ENCODE measurements at places on chromosomes 2 and 18.

- DNase-seq = no peak
Measured at GRCh38 chr2:221515864-221516263, 56.2 kb downstream of the EPHA4 start.

DNA sequence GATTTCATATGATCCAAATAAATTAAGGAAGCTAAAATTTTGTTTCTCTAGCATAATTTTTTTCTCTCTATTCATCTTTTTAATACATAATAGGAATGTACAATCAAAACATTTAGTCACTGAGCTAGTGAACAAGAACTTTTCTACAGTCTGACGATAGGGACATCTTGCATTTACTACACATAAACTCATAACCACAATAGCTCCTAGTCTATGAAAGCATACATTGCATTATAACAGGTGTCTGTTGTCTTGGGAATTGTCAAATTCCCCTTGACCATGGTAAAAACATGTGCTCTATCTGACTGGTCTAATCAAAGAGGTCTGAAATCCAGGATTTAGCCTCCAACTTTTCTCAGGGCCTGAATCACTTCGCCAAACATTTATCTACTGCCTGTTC is 144.8 kb downstream of the FAM124B start:
- no peak for DNase-seq

DNA sequence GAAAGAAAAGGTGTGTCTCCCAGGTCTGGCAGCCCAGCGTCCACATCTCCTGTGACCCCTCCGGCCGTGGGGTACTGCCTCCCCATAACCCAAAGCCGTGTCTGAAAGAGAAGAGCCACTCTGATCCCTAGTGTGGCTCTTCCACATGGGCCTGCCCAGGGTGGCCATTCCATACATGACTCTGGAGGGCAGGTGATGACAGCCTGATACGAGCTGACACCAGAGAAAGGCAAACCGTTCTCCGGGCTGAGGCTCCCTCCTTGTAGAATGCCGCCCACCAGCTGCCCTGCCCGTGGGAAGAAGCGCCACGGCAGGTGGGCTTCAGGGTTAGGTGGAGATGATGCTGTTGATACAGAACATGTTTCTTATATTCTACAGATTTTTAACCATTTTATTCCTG is 451.6 kb upstream of the SALL3 start:
- no peak for DNase-seq

DNA sequence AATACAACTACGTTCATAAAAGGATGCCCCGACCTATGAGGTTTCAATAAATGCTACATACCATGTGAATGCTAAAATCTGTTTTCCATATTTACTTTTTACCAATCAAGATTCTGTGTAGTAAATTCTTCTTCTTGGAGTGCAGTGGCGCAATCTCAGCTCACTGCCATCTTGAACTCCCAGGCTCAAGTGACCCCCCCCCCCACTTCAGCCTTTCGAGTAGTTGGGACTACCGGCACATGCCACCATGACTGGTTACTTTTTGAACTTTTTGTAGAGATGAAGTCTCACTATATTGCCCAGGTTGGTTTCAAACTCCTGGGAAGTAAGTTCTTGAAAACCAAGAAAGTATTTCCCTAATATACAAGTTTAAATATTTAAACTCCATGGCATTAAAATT is 14.4 kb upstream of the USP34 start:
- no peak for DNase-seq

- DNase-seq = no peak
Measured at GRCh38 chr2:145597006-145597405, 1077.1 kb upstream of the ZEB2 start.

- no peak for DNase-seq
Measured at GRCh38 chr2:229098801-229099200, 172.3 kb downstream of the PID1 start.

DNA sequence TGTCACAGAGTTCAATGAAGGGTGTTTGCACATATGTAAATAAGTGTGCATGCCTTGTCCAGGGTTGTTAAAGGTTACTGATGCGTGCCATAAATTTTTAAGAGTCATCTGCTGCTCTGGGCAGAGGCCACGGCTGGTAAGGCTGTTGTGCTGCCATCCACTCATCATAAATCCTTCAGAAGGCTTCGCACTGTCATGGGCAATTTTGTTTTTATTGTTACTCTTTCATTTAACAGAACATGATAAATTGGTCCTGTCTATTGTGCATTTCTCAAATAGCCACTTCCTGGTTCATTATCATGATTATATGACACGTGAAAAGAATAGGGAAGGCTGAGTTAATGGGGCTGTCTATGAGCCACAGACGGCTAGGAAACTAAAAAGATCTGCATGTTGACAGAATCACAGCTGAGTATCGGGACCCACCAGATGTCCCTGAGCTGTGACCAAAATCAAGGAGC is 634.3 kb upstream of the SOX11 start:
- DNase-seq = no peak
